ENCODE measurements at places on chromosomes 3 and 15.

DNA sequence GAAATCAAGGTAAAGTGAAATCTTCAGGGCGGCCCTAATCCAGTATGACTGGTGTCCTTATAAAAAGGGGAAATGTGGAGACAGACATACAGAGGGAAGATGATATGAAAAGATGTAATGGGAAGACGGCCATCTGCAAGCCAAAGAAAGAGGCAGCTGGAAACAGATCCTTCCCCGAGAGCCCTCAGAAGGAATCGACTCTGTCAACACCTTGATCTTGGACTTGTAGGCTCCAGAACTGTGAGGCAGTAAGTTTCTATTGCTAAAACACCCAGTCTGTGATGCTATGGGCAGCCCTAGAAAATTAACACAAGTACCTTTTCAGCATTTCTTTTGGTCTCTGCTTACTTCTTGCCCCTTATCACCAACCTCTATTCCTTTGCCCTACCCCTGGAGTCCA lies 174.7 kb upstream of the TPM1 start:
- no peak for DNase-seq

DNA sequence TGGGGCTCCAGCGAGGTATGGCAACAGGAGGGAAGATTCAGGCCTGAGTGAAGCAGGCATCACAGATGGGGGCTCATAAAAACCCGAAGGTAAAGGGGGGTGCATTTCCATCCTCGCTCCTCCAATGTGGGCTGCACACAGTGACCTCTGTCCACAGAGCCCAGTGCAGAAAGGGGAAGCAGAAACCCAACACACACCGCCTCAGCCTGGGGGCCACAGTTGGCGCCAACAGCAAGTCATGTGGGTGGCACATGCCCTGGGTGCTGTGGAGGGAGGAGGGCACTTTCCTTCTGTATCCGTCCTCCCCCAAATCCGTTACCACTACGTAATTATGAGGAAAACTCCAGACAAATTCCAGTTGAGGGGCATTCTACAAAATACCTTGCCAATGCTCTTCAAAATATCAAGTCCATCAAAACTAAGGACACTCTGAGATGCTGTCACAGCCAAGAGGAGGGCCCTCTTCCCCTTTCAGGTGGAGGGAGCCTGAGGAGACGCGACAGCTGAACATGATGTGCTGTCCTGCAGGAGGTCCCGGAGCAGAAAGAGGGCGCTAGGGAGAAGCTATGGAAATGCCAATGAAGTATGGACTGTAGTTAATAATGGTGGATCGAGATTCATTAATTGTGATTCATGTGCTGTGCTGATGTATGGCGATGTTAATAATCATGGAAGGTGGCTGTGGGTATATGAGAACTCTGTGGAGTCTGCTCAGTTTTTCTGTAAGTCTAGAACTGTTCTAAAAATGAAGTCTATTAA lies 16.4 kb downstream of the APBA2 start:
- no peak for DNase-seq

- no peak for DNase-seq
These were observed 194.5 kb downstream of the MEX3B start for GRCh38 chr15:81851325-81851724.

DNA sequence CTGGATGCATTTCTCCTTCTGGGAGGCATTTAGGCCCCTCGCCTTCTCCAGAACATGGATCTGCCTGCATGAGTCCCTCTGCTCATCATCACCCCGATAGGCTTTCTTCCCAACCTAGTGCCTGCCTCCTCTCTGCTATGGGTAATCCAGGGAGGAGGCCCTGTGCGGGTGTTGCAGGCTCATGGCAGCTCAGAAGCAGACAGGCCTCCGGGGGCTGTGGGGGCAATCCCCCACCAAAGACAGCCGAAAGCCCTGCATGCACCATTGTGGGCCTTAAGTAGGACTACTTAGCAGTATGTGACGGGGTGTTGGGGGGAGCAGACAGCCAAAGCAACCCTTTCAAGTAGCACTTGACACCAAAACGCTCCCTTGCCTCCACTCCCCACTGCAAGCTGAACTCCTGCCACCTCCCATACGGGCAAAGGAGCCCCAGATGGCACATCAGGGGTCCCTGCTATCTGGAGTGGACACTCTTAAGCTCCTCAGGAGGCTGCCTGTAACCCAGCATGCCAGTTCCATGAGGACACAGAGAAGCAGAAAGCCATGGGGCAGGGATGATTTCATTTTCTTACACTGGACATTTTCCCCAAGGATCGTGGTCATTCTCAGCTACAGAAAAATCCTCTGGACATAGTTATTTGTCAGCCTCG lies 98.8 kb upstream of the HACD2 start:
- DNase-seq, result no peak

- DNase-seq, result no peak
These were observed 179.2 kb downstream of the ATP10A start for GRCh38 chr15:25683911-25684310.

GRCh38 chr15:76756381-76756780 lies 148.8 kb downstream of the SCAPER start:
- no peak for DNase-seq

- no peak for DNase-seq
These were observed 143.4 kb upstream of the BCL6 start for GRCh38 chr3:187888701-187889100.

DNA sequence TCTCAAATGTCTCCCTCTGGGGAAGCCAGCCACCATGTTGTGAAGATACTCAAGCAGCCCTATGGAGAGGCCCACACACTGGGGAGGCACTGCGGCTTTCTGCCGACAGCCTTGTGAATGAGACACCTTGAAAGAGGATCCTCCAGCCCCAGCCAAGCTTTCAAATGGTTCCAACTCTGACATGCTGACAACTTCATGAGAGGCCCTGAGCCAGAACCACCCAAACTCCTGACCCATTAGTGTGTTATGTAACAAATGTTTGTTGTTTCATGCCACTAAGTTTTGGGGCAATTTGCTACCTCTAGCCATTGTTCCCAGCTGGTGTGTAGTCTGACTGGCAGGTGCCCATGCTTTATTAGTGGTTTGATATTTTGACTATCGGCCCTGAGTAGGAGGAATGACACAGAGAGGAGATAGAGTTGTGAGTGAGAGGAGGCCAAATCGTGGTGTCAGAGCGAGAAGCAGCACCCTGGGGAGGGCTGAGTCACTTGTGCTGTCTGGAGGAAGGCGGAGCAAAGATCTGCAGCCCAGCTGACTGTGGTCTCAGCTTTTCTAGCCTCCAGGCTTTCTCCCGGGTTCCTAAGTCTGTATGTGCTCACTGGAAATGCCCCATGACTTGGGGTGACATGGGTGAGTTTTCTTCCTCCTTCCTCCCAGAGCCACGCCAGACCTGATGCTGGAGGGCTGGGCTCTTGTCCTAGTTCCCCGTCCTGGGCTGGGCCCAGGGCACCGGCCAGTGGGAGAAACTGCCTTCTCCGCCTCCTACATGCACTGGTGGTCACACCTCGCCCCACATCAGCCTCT lies 56.7 kb upstream of the BLM start:
- DNase-seq, result peak; percentile 79

- DNase-seq, result no peak
These were observed 993.2 kb downstream of the OTOL1 start for GRCh38 chr3:162489853-162490252.

DNA sequence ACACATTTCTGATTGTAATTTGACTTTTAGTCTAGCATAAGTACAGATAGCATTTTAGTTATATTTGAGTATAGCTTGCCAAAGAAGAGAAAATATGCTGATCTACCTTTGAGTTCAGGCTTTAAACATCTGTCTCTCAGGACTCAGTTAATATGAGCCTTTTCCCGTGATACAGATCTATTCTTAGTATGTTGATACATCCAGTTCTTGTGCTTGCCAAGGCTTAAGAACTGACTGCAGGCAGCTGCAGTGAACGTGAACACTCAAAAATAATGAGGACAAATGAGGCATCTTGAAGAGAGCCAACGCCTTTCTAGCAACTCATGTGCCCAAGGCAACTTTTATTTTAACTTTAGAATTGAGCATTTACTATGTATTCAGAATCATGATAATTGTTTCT lies 325.5 kb downstream of the SI start:
- no peak for DNase-seq

DNA sequence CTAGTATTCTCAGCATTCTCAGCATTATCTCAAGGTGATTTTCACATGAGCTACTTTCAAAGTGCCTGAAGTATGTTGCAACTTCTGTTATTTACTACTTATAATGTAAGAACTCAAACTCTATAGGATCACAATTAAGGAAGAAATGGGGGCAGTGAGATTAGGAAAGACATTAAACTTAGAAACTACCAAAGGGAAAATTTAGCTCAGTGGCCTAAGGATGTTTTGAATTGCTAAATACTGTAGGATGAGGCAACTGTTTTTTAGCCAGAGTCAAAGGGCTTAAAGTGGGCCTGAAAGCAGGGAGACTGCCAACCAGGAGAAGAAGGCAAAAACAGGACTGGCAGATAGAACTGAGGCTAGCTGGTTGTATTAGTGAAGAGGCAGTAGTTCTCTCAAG lies 55.5 kb upstream of the MBNL1 start:
- no peak for DNase-seq

GRCh38 chr3:164450276-164450905 lies 627.9 kb downstream of the SI start:
- DNase-seq, result peak; percentile 4

GRCh38 chr3:191030929-191031328 lies 168.1 kb upstream of the OSTN start:
- no peak for DNase-seq

DNA sequence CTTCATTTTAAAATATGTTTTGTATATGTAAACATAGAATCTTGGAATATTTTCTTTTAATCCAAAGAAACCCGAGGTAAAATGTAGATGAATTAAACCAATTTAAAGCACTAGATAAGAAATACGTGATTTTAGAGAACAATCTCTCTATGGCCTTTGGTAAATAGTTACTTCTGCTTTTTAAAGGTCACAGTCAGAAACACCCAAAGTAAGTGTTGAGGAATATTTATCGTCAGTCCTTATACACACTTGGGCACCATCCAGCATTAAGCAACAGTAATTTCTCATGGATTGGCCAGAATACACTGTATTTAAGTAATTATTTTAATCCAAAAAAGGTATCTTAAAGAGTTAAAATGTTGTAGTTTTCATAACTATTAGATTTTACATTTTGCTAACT lies 713.2 kb downstream of the NLGN1 start:
- DNase-seq, result no peak

GRCh38 chr15:23687143-23687470 lies at the start of gene NDN:
Gene NDN, minus strand, starts transcription at chr15:23687305. Its CDS starts 88 bp downstream, at chr15:23687217.
- peak; percentile 42 for DNase-seq

DNA sequence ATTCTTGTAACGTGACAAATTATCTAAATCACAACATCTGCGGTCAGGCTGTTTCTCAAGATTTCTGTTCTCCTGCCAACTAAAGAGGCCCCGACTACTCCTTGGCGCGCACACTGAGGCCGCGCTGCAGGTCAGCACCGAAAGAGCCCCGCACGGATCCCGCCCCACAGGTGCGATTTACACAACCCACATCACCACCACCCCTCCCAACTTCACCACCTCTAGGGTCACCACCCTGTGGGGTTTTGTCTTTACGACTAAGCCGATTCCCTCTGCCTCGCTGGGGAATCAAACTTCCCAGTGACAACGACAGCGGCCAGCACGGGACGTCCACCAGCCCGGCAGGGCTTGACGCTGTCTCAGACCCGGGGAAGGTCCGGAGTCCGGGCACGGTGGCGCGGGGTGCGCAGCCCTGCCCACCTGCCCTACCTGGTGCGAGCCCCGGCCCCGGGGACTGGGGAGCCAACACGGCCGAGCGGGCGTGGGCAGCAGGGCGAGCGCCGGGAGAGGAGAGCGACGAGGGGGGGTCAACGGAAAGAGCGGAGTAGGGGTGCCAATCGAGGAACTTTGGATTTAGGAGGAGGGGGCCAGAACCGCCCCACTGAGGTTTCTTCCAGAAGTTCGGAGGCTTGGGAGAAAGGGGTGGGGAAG lies 764 bp downstream of the UACA start:
- DNase-seq, result peak; percentile 58

- no peak for DNase-seq
These were observed 407.3 kb upstream of the CBLB start for GRCh38 chr3:106276151-106276550.

DNA sequence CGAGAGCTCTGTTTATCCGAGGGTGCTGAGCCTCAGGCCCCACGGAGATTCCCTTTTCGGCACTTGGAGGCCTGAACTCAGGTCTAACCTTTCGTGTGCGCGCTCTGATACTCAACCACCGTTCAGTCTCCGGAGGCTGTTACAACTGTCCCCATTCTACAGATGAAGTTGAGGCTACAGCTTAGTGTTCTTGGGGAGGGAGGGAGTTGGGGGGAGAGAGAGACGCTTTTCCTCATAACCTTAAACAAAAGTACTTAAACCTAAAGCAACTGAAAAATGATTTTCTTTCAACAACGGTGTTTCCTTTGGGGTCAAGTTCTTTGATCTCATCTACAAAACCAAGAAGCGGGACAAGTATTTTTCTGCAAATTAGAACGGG lies 952 bp upstream of the CHST2 start:
- DNase-seq, result no peak

GRCh38 chr3:24017305-24017704 lies 72.2 kb downstream of the NR1D2 start:
- no peak for DNase-seq
